ENCODE measurements at places on chromosomes 7 and 10.
A peak's percentile ranks its signal among the peaks of the same experiment; 100 is the strongest.

DNA sequence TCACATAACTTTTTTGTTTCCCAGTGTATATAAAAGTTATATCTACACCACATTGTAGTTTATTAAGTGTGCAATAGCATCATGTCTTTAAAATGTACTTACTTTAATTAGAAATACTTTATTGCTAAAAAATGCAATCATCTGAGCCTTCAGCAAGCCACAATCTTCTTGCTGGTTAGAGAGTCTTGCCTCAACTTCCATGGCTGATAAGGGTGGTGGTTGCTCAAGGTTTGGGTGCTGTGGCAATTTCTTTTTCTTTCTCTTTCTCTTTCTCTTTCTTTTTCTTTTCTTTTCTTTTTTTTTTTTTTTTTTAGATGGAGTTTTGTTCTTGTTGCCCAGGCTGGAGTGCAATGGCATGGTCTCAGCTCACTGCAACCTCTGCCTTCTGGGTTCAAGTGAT lies 360.0 kb downstream of the MAGI2 start:
- no peak for DNase-seq

- no peak for DNase-seq
Measured at GRCh38 chr10:53808677-53809372, 992.2 kb downstream of the PCDH15 start.

DNA sequence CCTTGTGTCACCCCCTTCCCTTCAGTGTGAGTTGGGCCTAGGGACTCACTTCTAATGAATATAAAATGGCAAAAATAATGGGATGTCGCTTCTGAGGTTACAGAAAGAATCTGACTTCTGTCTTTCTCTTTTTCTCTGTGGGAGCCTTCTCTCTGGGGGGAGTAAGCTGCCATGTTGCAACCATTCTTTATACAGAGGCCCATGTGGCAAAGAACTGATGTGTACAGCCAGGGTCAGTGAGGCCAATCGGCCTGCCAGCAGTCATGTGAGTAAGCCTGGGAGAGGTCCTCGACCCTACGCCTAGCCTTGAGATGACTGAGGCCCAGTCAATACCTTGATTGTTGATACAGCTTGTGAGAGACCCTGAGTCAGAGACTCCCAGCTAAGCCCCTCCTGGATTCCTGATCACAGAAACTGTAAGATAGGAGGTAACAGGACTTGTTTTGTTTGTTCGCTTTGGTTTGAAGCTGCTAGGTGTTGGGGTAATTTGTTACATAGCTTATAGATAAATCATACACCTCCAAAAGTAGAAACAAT lies 1.7 kb downstream of the TCAF1 start:
- DNase-seq, result no peak

DNA sequence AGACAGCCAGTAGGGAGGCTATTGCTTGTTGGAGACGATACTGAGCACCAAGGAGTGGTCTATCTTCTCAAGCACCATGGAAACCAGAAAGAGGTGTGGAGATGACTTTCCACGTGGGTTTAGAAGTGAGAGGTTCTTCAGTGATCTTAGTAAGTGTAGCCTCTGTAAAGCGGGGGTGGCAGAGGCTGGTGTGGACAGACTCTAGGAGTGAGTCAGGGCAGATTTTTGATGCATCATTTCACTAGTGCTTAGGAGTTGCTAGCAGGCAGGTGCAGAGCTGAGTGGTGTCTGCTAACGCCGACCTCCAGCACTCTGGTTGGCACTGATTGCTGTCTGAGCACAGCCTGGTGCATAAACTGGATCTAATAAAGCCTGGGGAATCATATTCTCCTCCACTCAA lies 78.4 kb upstream of the ADO start:
- DNase-seq, result no peak

- DNase-seq, result no peak
Measured at GRCh38 chr7:48144291-48144768, 26.9 kb upstream of the ABCA13 start.

- DNase-seq, result no peak
Measured at GRCh38 chr7:14209896-14210484, 220.5 kb upstream of the ETV1 start.

- peak; percentile 29 for DNase-seq
Measured at GRCh38 chr7:80428161-80429054, 83.5 kb downstream of the GNAT3 start.

- no peak for DNase-seq
Measured at GRCh38 chr7:99305473-99306260, 20.0 kb upstream of the ARPC1A start.

DNA sequence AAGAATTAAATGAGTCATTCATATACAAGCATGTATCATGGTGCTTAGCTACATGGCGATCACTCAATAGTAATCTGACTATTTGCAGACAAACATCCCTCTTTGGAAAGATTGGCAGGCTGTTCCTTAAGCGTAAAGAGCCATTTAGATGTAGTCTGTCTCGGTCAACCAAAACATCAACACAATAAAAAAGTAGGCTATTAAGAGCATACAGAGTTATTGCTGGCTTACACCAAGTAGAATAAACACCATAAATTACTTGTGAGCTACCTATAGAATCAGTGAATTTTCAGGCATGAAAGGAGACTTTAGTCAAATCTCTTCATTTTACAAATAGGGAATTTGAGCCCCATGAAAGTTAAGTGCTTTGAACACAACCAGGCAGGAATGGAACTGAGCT lies 171.7 kb upstream of the FAM171A1 start:
- no peak for DNase-seq

GRCh38 chr10:123848564-123849457 lies 42.8 kb downstream of the CPXM2 start:
- DNase-seq, result no peak

GRCh38 chr10:30433306-30433729 lies 666 bp upstream of the MAP3K8 start:
- DNase-seq, result no peak

GRCh38 chr7:92461027-92462003 lies 14.0 kb downstream of the GATAD1 start:
- DNase-seq, result no peak

DNA sequence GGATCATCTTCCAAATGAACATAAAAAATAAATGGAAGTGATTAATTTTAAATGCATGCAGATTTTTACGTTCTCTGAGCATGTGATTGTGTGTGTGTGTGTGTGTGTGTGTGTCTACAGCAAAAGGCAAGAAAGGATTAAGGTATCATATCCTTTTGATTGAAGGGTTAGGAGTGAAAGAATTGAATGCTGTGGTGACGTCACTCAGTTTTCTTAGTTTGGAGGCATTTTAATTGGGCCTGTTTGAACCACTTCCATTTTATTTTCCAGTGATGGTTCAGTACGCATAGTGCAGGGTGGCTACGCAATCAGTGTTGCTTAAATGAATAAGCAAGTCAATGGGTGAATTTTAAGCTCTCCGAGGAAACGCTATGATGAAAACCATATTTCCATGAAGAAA lies 31.3 kb downstream of the TACC2 start:
- peak; percentile 5 for DNase-seq

- DNase-seq, result no peak
Measured at GRCh38 chr7:30789334-30789711, 18.1 kb downstream of the MINDY4 start.

DNA sequence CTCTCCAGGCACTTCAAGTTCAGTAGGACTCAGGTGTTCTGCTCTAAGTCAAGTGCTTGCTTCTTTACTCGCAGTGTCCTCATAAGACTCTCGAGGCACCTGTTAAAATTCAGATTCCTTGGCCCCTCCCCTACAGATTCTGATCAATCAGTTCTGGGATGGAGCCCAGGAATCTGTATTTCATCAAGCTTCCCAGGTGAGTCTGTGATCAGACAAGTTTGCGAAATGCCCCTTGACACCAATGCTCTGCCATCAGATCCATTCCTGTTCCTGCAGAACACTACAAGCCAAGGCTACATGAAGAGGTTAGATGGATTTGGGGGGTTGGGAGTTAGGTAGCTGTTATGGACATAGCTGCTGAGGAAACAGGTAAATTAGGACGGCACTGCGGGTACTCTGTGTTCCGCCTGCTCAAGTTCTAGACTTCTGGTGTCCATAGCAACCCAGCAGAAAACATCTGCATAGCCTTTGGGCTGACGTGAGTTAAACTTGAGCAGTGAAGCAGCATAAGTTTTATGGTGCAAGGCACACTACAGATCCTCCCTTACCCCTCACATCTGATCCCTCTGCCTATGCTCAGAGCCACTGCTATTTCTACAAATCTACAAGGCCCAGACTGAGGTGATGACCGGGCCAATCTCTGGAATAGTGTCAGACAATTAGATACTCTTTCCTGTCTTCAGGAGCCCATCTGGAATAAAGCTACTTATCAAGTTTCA lies 6.8 kb upstream of the NCOA4 start:
- no peak for DNase-seq

DNA sequence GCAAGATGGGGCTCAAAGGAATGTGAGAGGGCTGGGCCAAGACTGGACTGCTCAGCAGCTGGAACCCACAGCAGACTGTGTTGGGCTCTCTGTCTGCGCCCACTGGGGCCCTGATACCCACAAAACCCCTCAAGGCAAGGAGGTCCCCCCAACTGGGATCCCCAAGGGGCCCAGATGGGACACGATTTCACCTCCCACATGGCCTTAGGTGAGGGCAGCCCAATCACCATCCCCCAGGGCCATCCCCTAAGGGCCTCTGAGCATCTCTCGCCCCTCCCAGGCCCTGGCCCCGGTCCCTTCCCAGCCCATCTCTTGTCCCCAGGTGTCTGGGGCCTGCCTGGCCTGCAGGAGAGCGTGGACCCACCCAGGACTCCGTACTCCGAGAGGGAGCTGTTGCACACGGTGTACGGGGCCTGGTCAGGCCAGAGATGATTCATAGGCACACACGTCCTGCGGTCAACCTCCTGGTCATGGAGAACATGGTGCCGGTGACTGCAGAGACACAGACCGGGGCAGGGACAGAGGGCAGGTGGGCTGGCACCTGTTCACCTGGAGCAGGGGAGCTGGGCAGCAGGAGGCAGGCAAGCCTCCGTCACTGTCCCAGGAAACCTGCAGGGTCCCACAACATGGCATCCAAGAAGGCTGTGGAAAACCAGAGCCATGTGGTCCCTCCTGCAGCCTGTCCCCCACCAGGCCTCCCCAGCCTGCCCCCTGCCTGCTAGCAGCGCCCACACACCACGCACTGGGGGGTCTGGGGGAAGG lies 21.6 kb downstream of the OGDHL start:
- no peak for DNase-seq

DNA sequence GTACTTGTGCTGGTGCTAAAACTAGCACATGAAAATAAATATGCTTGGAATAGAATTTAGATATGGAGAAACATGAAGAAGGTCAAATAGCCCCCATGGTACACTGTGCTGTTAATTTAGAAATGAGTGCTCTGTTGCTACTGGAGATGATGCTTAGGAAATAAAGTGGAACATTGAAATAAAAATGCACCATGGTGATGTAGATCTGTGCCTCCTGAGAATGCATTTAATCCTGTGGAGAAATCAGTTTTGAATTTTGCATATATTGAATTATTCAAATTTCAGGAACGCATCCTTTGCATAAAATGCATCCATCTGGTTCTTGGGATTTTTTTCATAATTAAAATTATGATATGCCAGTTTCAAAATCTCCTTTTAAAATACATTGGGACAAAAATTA lies 44.5 kb downstream of the PLEKHA8 start:
- no peak for DNase-seq

- DNase-seq, result no peak
Measured at GRCh38 chr10:68367121-68367520, 34.4 kb upstream of the PBLD start.

- DNase-seq, result no peak
Measured at GRCh38 chr7:45984386-45985295, 63.6 kb upstream of the IGFBP3 start.

GRCh38 chr10:96949039-96949683 lies 117.1 kb downstream of the LCOR start:
- DNase-seq, result no peak

- no peak for DNase-seq
Measured at GRCh38 chr10:52187521-52188258, 126.4 kb upstream of the DKK1 start.

DNA sequence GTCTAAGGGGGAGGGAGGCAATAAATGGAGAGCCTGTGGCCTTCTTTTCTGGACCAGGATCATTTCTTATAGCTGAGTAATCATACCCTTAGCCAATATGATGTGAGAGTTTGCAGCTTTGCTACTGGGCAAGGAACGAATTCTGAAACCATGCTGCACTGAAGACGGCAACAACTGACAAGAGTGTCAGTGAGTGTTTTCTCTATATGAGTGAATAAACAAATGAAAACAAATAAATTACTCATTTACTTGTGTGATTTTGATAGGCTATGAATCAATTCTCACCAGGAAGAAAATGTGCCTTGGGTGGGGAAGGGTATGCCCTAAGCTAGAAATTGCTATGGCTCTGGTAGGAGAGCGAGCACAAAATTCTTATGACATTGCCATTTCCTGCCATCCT lies 79.4 kb upstream of the LRRN3 start:
- DNase-seq, result no peak

DNA sequence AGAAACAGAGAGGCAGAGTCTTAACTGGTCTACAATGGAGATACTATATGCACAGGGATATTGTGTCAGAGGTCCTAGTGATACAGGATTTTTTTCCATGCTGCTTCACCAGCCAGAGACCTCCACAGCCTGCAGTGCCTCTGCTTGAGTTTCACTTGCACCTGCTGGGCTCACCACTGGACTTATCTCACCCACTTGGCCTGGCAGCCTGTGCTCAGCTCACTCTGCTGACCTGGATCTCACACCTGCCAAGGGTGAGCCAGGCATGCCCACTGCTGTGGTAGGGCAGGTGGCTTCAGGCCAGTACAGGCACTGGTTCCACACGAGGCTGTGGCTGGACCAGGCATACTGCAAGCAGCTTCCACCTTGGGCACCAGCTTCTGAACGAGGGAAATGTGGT lies 36.6 kb downstream of the PNLIPRP3 start:
- DNase-seq, result no peak

DNA sequence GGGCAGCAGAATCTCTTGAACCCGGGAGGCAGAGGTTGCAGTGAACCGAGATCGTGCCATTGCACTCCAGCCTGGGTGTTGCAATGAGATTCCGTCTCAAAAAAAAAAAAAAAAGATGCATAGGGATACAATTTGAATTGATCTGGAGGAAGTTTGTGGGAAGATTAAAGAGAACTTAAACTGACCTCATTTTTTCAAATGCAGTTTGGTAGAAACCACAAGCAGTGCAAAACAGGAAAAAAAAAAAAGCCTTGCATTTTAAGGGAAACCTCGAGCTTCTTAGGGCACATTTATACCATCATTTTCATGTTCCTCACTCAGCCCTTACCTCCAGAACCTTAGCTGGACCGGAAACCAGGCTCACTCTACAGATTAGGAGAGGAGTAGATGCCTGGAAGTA lies 2.8 kb downstream of the KCTD7 start:
- no peak for DNase-seq

DNA sequence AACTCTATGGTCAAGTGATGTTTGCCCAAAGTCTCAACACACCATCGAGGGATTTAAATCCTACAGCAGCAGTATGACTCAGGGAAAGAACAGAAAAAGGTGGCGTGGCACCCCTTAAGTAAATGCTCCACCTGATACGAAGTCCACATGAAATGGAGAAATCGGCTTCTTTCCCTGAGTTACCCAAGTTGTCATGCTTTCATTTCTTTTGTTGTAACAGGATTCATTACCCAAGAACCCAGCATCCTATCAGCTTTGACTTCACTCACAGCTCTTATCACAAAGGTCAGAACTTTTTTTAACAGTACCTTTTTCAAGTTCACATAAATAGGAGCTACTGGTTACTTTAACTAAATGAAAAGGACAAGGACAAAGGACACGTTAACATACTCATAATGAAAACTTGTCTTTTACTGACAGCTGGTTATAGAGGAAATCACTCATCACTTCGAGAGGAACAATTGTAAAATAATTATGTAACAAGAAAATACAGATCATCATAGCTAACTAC lies 219.8 kb upstream of the FRMD4A start:
- DNase-seq, result no peak

- DNase-seq, result peak; percentile 22
Measured at GRCh38 chr7:117941138-117941810, 68.0 kb upstream of the CTTNBP2 start.

GRCh38 chr10:7092603-7093002 lies 318.2 kb downstream of the SFMBT2 start:
- DNase-seq, result no peak
